Muscle of arm (tissue), 14 donors: ENCODE measurements at places on chromosomes 6 and 20.

GRCh38 chr20:17971300-17972013 is 2.6 kb downstream of the MGME1 start:
- DNase-seq, result no peak

DNA sequence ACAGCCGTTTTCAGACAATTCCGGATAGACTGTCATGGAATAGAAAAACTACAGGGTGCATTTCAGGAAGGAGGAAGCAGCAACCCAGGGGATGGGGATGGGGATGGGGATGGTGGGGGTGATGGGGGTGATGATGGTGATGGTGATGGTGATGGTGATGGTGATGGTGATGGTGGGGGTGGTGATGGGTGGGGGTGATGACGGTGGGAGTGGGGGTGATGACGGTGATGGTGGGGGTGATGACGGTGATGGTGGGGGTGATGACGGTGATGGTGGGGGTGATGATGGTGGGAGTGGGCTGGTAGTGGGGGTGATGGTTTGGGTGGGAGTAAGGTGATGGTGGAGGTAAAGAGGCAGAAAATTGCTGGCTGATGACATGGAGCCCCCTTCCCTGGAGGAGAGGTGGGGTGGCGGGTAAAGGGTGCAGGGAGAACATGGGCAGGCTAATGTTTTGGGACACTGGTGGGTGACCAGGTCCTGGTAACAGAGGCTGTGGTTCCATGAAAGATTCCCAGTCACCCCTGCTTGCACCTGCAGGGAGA is 17.5 kb downstream of the LAMA5 start:
- no peak for DNase-seq

- DNase-seq, result no peak
Observed at GRCh38 chr20:45896641-45897161, 5.6 kb downstream of the CTSA start.

GRCh38 chr6:39574991-39575390 is 150.2 kb downstream of the KIF6 start:
- DNase-seq, result no peak

GRCh38 chr6:115220551-115221159 is 840.0 kb downstream of the FRK start:
- peak; percentile 15 for DNase-seq

DNA sequence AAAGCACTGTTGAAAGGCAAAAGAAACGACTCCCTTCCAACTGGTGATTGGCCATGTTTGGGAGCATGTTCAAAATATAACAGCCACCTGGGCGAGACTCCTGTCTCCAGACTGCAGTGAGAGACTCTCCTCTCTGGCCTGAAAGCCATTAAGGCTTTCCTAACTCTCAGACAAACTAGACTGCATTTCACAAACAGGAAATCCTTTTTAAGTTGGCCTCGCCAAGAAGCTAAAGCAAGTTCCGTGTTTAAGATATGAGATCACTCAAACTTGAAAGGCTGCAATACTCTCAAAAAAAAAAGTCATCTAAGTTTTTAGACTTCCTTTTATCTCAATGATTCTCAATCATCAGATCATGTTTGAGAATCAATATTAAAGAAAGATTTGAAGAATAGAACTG is 117.0 kb downstream of the TFAP2A start:
- no peak for DNase-seq

DNA sequence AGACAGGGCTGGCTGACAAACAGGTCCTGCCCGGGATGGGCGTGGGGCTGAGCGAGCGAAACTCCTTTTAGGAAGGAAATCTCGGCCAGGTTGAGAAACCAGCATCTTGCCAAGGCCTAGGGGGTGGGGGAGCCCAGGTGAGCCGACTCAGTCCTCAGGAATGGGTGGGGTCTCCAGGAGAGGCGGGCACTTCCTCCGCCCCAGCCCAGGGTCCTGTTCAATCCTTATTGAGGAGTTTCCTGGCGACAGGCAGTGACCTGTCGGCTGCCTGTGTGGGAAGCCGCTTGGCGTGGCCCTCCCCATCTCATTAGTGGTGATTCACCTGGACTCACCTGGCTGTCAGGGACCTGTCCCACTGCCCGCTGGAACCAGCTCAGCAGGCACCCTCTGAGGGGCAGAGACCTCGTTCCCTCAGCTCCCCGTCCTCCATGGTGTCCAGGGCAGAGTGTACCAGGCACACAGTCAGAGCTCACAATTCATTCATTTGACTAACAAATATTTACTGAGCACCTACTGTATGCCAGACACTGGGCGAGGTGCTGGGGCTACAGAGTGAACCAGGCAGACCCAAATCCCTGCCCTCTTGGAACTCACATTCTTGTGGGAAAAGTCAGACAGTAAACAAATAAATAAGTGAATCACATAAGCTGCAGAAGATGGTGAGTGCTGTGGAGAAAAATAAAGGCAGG is 51.1 kb downstream of the FGD2 start:
- DNase-seq, result no peak

DNA sequence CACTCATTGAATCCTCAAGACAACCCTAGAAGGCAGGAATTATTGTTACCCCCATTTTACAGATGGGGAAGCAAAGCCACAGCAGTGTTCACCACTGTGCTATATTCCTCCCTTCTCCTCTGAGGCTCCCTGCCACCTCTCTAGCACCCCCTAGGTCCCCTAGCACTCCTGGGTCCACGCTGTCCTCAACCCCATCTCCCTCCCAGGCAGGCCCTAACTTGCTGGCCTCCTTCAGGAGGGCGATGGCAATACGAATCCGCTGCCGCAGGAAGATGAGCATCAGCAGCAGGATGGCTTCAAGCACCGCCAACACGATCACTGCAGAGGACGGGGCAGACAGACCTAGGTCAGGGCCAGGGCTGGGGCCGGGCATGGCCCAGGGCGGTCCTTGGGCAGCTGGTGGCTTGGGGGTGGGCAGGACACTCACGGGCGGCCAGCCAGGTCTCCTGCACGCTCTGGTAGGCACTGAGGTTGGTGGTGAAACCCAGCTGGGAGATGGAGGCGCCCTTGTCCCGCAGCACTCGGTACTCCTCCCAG is 7.8 kb upstream of the NEU1 start:
- no peak for DNase-seq

DNA sequence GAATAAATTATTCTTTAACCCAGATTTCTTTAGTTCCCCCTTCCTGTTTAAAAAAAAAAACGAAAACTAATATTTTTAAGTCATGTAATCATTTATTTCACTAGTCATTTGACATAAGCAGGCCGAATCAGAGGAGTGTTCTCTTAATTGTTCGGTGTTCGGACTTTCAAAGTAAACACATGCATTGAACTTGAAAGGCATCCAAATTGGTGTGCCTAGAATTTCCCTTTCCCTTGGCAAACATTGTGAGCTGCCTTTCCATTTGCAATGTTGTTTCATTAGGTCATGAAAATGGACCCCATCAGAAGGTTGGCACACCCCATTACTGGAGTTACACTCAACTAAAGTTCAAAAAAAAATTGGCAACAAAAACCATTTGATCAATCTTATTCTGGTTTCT is 283.0 kb upstream of the MARCKS start:
- no peak for DNase-seq

DNA sequence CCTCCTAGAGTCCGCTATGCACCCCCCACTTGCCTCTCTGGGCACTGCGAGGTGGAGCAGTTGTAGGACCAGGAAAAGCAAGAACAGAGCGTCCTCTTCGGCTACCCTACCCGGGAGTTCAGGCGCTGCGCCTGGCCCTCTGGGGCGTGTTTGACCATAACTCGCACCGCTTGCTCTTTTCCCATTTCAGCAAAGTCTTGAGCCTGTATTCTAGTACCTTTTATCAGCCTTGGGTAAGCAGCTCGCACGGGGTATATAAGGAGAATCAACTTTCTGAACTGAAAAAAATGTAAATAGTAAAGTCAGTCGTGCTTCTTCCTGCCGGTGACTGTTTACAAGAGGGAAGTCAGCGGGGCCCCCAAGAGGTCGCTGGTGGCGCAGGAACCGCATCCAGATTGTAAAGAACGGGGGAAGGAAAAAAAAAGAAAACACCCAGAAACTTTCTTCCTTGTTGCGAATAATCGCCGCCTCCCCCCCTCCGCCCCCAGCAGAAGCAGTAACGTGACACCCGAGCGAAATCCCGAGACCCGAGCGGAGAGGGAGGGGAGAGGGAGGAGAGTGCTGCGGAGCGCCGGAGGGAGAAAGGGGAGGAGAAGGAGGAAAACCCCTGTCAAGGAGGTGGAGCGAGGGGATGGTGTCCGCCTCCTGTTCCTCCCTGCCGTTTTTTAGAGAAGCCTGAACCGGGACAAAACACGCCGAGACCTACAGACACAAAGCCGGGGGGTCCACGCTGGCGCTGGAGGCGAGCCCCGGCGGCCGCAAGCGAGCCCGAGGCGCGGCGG is at the start of gene UST:
TSS of gene UST (plus strand) at position 668 of the 782 bp plus-strand sequence. CDS start 401 bp downstream, outside the sequence.
- peak; percentile 97 for DNase-seq

- DNase-seq, result no peak
Observed at GRCh38 chr20:32017711-32018251, 7.5 kb downstream of the CCM2L start.
